ENCODE measurements at places on chromosomes 11 and 22. TPM values are rescaled to one million over a fixed set of nuclear protein-coding genes. Genes with fewer than 3 reads are reported as not detected.

P2RX6 gene
- polyA plus RNA-seq, result not detected

BANF1 gene
- 212 TPM for polyA plus RNA-seq

HBE1 gene
- not detected for polyA plus RNA-seq

OR8D1 gene
- polyA plus RNA-seq, result not detected

NXPE4 gene
- not detected for polyA plus RNA-seq

ACR gene
- polyA plus RNA-seq, result not detected

MYO7A gene
- not detected for polyA plus RNA-seq

SERPIND1 gene
- polyA plus RNA-seq, result not detected

Measured in immature natural killer cell (primary cell).